ENCODE measurements at places on chromosomes 3 and 15.

DNA sequence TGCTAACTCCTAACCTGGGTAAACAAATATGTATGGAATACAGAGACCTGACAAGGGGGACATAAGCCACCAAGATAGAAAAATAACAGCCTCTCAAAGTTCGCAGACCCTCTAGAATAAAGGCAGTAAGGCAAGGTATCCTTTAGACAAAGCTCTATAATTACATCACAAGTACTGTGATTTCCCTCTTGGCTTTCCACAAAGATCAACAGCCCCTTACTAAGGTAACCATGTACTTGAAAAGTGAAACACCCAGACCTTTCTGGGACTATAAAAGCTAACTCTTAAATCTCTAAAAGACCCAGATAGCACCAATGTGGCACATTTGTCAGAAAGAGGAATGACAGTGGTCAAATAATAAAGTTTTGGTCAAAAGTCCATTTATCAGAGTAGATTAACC, 51.9 kb downstream of the TBL1XR1 start:
- DNase-seq, result no peak

GRCh38 chr3:126212620-126213378, 32.4 kb upstream of the ALDH1L1 start:
- DNase-seq, result no peak

DNA sequence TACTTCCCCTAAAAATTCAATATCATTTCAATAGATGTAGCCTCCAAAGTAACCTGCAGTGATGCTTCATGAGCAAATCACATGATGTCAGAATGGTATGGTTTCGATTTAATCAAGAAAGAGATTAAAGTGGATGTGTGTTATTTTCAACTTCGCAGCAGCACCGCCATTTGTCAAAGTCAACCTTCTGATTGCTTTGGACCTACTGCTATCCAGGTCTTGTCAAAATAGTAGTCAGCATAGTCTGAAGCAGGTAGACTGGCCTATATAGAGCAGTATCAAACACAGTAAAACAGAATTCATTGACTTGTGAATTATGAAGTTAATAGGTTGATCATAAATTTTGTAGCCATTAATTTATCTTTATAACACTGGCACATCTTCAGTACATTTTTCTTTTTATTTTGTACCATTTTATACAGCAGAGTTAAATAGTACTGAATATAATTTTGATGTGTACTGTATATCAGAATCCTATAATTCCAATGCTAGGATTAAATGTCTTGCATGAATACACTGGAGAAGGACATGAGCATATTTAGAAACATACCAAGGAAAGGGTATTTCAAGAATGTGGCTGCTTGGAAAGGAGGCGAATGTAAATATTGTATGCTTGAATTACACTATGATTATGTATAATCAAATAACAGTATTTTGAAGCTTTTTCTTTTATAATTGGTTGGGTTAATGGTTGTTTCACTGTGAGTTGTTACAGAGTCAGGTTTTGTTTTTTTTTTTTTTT, 79.6 kb downstream of the CDIN1 start:
- no peak for DNase-seq

DNA sequence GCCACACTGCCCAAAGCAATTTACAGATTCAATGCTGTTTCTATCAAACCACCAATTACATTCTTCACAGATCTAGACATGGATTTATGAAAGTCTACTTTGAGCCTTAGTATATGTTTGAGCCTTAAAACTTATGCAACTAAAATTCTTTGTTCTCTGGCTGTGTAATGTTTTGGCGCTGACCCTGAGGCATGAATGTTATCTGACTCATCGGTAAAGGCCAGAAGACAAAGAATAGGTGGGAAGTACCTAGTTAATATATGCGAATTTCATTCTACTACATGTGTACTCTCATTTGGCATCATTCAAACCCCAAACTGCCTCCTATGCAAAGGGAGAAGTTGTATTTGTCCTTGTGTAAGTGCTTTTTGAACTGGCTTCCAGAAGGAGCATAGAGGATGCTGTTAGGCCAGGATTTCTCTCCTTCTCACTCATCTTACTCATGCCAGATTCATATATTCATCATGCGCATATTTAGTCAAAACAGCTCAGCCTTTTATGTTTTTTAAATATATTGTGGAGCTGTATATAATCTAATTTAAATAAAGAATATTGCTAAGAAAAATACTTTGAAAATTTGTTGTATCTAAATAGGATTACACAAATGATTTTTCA, 204.2 kb downstream of the NFKBIZ start:
- DNase-seq, result no peak

GRCh38 chr3:22496641-22497040, 706.5 kb upstream of the UBE2E2 start:
- no peak for DNase-seq

GRCh38 chr3:152893647-152894046, 58.7 kb downstream of the P2RY1 start:
- DNase-seq, result no peak

DNA sequence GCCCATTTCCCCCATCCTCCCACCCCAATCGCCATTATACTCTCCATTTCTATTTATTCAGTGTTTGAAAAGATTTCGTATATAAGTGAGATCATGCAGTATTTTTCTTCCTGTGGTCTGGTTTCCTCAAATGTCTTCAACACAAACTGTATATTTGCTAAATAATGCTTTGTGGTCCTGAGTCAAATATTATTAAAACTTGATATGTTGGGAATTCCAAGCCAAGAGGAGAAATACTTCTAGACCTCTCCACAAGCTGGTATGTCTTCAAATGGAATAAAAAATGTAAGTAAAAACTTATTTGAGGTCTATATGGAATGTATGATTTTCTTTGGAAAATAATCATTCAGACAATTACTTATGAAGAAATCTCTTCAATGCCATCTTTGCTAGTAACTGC, 122.5 kb upstream of the TSC22D2 start:
- DNase-seq, result no peak

DNA sequence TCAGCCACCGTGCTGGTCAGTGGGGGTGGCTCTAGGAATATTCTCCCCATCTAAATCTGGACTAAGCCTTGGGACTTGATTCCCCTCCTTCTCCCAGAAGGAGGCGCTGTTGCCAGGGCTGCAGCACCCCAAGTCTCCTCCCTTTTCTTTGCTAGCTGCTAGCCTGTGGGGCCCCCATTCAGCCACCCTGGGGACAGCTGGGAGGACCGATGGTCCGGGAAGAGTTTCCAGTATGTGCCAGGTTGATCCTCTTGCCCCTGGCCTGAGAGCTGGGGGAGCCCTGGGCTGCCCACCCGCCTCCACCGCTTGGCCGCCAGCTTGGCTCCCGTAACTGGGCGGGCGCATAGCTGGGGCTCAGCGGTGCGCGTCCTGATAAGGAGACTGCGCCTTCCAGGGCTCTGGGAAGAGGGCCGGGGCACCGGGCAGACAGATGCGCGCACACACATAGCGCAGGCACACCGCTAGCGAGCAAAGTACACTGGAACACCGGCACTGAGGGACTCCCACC, 4.2 kb downstream of the SMAD6 start:
- DNase-seq, result peak; percentile 42

DNA sequence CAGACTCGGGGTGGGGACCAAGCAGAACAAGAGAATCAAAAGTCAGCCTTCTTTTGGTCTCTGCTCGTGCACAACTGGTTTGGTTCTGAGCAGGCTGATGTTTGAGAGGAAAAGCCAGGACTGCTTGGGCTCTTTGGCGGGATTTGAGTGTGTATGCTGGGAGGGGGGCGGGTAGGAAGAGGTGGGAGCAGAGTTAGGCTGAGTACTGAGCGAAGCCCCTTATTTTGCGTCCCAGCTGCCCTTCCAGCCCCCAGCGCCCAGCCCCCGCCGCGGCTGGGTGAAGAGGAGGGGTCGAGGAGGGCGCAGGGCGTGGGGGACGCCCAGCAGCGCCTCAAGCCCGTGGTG, 153.5 kb upstream of the GOLIM4 start:
- no peak for DNase-seq

GRCh38 chr15:63176302-63176701, 13.1 kb upstream of the RAB8B start:
- DNase-seq, result no peak

GRCh38 chr15:72790302-72790910, 6.8 kb upstream of the ADPGK start:
- DNase-seq, result no peak

- no peak for DNase-seq
Observed at GRCh38 chr3:37131860-37132144, 42.6 kb downstream of the LRRFIP2 start.

DNA sequence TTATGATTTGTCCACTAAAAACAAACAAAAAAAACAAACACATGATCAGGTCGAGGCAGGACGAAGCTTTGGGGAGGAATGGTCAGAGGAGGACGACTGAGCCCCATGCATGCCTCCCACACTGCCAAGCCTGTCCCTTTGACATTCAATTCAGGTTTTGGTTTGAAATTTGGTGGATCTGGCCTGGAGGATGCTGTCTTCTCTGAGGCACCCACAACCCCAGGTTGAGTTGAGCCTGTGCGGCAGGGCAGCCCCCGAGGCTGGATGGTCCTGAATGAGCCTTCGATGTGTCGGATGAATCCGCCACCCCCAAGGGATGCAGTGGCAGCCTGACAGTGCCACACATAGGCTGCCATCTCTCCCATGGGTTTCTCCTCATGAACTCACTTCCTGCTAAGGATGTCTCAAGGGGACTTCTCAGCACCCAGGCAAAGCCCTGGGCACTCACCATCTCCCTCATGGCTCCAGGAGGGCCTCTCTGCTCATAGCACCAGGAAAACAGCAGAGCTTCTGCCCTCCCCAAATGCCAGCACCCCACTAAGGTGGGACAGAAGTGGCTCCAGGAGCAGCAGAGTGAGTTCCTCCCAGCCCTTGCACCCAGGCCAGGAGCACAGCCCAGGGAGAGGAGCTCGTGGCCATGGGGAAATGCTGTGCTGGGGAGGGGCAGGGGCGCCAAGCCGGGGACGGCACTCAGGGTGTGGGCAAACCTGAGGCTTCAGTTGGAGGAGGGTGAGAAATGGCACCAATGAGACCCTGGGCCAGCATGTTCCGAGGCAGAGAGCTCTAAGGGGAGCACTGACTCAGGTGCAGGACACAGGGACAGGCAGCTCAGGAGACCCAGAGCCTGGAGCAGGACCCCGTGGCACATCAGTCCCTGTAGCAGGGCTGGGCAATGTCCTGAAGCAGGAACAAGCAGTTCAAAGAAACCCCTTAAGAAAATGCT, 18.5 kb downstream of the PRR23E start:
- DNase-seq, result no peak

DNA sequence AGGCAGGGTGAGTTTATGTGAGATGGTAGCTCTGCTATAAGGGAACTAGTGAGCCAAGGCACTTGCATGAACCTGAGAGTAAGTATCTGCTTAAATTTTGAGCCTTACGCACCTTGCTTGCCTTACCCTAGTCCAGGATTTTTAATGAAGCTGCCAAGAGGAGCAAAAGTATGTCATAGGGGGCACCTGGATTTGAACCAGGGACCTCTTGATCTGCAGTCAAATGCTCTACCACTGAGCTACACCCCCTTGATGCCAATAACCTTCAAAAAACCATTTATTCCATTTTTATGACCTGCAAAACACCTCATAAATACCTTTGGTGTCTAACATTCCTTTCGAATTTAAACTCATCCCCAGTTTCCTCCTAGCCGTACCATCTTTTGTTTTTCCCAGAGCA, 88.3 kb upstream of the ACP3 start:
- peak; percentile 42 for DNase-seq

DNA sequence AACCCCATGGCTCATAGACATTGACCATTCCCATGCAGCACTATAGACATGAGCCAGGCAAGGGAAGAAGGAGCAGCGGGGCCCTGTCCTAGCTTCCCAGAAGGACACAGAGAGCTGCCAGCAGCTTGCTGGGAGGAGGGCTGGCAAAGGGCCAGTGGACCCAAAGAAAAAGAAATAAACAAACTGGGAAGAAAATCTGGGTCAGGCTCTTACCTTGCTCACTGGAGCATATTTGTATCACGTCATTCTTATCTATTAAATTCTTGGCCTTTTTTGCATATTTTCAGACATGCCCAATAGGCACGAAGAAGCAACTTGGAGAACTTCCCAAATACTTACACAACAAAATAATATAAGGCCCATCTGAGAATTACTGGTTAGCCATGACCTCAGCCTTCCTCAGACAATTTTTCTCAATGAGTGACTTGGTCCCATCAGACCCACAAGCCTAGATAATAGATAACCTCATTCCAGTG, 28.4 kb downstream of the RASGRP1 start:
- no peak for DNase-seq

- DNase-seq, result no peak
Observed at GRCh38 chr3:16315623-16316022, 50.6 kb downstream of the OXNAD1 start.

GRCh38 chr15:75532413-75533250, 46.5 kb downstream of the PTPN9 start:
- peak; percentile 67 for DNase-seq

DNA sequence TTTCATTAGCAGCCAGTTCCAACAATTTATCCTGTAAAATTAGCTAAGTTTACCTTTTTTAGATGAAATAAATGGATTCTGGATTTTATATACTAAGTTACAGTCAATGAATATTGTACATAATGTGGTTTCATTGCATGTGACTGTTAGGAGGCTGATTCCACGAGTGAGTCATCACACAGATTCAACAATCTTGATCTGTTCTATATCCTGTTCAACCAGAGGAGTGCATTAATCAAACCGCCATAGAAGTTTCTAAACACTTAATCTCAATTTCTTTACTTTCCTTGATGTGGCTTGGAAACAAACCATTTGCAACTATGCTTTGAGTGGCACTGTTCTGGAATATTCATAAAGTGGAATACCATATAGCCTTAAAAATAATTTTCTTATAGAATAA, 15.3 kb downstream of the DNAJC13 start:
- peak; percentile 91 for DNase-seq

- DNase-seq, result no peak
Observed at GRCh38 chr15:29115093-29115991, 154.3 kb downstream of the NSMCE3 start.

DNA sequence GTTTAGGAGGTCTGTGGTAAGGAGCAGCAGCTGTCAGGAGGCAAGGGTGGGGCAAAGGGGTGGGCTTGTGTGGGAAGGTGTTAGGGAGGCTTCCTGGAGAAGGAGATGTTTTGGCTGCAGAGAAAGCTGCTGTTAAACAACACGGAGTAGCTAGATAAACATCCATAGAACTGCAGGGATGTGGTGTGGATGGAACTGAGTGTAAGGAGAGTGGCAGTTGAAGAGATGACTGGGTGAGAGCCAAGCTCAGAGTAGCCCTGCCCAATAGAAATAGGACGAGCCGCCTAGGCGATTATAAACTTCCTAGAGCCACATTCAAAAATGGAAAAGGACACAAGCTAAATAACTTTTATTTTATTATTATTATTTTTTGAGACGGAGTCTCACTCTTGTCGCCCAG, 19.9 kb downstream of the RPLP1 start:
- DNase-seq, result no peak

DNA sequence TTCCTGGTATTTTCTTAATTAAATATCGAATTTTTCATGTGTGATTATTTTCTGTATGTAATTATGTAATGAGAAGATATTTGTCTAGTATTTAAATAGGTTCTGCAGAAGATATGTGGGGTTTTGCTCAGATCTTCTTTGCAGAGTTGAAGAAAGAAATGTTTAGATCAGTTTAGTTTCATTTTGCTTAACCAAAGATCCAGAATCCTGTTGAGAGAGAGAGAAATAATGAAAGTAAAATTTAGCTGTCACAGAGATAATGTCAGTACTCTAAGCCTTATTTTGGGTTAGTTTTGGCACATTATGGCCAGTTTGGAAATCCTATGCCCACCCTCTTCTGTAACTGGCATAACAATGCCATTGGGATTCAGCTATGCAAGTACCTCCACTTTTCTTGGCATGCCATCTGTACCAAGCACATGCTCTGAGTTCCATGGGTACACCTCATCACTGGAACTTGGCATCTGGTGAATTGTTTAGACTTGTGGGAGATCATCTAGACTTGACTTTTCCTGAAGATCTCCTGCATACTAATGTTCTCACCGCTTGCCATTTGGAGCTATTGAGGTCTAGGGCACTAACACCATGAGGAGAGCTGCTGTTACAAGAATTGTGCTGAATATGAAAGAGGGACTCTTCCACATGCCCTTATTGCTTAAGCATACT, 30.9 kb downstream of the PLSCR1 start:
- no peak for DNase-seq

Data from SK-MEL-5 (cell line).